NCI-H82 (cell line): ENCODE measurements at places on chromosomes 1 and 21.

DNA sequence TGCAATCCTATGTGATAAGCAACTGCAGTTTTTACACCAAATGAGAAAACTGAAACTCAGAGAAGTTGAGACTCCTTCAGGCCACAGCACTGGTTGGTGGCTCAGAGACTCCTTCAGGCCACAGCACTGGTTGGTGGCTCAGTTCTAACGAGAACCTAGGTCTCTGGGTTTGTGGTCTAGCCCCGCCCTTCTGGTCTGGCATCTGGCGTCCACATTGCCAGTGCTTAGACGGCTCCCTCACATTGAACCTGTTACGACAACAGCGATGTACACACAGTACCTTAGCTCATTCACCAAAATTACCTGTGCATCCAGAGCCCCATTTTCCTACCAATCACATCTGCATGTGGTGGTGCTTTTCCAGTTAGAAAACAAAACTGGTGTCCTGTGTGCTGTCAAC lies 66.1 kb downstream of the NID1 start:
- DNase-seq: no peak

DNA sequence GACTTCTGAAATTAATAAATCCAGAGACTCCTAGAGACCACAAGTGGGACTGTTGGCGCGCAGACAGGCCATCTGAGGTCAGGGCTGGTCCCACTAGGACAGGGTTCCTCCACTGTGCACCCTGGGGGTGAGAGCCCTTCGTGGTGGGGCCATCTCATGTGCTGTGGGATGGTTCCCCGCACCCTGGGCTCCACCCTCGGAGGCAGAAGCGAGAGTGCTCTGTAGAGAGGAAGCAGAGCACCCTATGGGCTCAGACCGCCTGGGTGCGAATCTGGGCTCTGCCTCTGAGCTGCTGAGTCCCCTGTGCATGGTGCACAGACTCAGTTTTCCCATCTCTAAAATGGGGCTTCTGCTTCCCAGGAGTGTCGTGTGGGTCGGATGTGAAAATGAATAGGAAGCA lies 227.3 kb downstream of the NPHP4 start:
- DNase-seq: no peak

- peak; percentile 35 for DNase-seq
Observed at GRCh38 chr1:23667411-23667810, 24.2 kb upstream of the RPL11 start.

GRCh38 chr1:113879739-113880038 lies 7.7 kb downstream of the BCL2L15 start:
- no peak for DNase-seq

- peak; percentile 74 for DNase-seq
Observed at GRCh38 chr1:197096137-197096536, 29.1 kb upstream of the F13B start.

GRCh38 chr1:200038981-200039848 lies 11.7 kb downstream of the NR5A2 start:
- DNase-seq: peak; percentile 18

DNA sequence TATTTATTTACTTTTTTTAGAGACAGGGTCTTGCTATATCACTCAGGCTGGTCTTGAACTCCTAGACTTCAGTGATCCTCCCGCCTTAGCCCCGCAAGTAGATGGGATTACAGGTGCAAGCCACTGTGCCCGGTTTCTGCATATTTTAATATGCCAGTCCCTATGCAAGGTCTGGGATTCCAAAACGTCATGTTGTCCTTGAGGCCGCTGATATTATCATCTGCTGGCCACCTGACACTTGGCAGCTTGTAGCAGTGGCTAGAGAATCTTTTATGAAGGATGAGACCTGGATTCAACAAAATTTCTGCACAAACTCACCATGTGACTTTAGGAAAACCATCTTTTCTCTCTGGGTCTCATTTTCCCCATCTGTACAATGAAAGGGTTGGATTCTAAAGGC lies 32.9 kb upstream of the OSBPL9 start:
- no peak for DNase-seq

- no peak for DNase-seq
Observed at GRCh38 chr1:180932378-180932777, 19.7 kb downstream of the KIAA1614 start.

DNA sequence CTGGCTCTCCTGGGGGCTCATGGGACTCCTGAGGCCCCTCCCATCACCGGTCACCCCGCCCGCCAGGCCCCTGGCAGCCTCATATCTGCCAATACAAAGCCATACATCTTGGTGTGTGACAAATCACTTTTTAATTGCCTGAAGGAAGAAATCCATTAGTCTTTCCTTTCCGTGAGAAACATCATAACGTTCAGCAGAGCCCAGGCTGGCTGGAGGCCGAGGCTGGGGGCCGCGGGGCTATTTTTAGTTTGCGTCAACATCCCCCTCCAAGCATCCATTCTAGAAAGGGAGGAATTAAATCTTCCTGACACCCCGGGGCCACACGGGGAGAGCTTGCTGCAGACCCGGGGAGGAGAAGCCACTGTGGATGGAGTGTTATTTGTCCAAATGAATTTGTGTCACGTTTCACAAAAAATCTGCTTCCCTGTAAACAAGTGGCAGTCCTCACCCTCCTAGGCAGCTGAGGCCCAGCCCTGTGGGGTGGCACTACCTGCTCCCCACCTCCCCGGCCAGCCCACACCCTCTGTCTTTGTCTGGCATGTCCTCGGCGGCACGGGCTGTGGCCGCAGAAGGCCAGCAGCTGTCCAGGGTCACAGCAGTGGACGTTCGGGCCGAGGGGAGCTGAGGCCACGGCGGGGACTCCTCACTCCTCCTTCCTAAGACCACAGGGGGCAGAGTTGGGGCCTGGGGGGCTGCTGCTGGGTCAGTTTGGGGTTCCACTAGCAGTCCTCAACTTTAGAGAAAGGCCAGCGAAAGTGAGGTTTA lies 236.9 kb upstream of the VAMP3 start:
- DNase-seq: no peak

DNA sequence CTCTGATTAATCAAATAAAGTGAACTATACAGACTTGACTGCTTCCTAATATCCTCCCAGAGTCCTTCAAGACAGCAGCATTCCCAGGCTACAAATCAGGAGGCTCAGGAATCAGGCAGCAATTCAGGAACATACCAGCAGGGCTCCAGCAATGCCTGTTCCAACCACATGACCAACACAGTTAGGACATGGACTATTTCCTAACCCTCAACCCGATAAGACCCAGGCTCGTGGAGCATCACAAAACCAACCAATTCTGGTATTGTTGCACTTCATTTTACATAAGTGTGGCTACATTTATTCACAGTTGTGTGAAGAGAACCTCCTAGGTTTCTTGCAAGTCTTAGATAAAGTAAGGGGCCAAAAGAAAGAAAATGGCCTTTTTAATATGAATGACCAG lies 546.2 kb upstream of the ADGRL2 start:
- peak; percentile 59 for DNase-seq

DNA sequence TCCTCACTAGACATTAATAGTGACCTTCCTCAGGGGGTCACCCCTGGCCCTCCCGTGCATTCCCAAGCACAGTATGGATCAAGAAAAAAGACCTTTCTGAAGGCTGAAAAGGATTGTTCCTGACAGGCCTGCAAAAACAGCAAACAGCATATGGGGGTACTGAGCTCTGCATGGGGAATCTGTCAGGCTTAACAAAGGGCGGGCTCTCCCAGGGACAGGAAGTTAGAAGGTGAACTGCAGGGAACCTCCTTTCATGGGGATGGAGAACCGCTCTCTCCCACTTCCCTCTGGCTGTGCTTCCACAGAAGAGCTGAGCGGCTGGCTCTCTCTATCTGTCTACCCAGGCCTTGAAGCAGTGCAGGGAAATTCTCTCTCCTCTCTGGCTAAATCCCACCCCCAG lies 91.7 kb downstream of the DTL start:
- DNase-seq: no peak

GRCh38 chr1:1260843-1261560 lies 12.7 kb downstream of the UBE2J2 start:
- no peak for DNase-seq

GRCh38 chr1:45840704-45841103 lies 37.3 kb downstream of the MAST2 start:
- DNase-seq: no peak

DNA sequence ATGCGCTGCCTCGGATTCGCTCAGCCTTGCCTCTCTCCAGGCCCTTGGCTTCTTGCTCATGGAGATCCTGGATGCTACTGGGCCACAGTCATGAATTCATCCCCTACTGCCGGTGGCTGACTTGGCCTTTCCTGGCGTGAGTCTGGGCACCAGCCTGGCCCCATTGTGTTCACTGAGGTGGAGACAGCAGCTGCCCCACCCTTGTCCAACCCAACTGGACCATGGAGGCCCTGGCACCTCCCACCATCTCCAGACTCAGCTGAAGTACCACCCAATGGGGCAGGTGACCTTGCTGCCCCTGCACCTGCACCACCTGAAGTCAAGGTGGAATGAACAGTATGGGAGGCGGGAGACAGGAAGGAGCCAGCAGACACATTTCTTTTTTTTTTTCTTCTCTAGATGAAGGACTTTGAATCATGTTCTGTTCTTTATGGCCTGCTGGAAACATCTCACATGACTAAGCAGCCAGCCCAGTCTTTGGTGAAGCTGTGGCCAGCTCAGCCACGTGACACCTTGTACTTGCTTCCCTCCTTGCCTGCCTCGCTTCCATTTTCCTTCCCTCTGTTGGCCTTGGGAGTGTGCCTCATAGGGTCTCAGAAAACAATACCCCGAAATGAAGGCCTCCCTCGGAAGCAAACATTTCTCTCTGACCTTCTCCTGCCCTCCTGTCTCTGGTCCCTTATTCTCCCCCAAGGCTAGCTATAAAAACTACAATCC lies 3.8 kb upstream of the SLC30A2 start:
- no peak for DNase-seq

DNA sequence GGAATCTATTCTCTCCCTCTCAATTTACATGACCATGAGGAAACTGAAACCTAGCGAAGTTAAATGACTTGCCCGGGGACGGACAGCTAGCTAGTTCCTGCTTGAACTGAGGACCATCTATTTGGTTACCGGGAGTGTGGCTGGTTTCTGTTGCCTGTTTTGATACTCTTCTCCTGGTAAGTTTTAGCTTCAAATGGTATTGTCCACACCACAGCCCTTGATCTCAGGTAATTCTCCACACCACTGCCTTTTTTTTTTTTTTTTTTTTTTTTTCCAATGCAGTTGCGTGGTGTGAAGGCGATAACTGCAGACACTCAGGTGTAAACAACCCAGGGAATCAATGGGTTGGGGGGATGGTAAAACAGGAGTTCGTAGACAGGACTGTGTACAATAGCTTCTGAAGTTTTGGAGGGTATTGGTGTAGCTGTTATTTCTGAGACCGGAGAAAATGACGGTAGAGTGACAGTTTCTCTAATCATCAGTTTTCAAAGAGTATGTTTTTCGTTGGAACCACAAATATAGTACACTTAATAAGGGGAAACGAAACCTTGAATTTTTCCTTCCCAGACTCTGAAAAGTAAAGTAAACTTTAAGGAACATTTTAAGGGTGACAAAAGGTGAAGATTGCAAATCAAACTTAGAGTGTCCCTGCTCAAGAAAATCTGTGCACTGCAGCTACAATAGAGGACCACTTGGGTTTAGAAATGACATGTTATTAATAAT lies 125.3 kb upstream of the CACYBP start:
- no peak for DNase-seq

GRCh38 chr1:170460414-170461155 lies 71.4 kb upstream of the GORAB start:
- DNase-seq: peak; percentile 43

- DNase-seq: no peak
Observed at GRCh38 chr21:39927304-39927886, 60.2 kb downstream of the PCP4 start.

DNA sequence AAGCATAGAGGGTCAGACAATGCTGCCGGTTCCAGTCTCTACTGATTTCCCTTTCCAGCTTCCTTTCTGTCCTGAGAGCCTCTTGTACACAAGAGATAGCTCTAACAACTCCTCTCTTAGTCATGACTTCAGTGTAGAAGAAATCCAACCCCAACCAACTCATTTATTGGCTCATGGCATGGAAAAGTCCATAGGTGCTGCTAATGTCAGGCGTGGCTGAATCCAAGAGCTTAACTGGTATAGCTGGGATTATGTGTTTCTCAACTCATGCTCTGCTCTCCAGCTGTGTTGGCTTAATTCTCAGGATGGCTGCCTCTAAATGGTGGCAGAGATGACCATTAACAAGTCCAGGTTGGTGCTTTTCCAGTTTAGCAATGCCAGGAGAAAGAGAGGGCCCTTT lies 12.4 kb upstream of the THRAP3 start:
- DNase-seq: peak; percentile 78

DNA sequence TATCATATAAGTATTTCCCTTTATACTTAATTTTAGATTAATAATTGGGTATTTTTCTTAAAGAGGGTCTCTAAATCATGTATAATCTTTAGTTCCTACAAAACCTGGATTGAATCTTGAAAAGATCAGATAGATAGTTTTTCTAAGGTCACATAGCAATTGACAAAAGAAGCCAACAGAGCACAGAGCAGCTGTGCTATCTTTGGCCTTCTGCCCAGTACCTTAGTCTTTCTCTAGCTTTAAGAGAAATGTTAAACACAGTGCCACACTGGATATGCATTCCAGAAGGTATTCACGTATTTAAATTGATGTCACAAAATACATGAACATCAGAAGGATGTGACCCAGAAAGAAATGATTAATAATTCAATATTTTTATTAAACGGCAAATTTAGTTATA lies 86.8 kb downstream of the C21orf91 start:
- peak; percentile 17 for DNase-seq

DNA sequence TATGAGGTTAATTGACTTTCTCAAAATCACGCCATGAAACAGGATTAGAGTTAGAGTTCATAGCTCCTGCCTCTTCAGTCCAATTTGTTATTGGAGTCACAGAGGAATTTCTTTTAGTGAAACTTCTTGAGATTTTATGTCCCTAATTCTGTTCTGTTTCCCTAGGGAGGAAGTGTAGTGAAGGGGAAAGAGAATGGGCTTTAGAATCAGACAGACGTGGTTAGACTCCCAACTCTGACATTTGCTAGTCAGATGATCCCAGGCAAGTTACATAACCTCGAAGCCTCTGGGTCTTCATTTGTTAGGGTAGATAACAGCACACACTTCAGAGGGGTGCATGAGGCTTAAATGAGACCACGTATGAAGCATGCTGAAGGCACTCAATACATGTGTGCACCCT lies 83.9 kb downstream of the ASTN1 start:
- no peak for DNase-seq

- no peak for DNase-seq
Observed at GRCh38 chr21:44955141-44955797, 15.4 kb downstream of the SLX9 start.

DNA sequence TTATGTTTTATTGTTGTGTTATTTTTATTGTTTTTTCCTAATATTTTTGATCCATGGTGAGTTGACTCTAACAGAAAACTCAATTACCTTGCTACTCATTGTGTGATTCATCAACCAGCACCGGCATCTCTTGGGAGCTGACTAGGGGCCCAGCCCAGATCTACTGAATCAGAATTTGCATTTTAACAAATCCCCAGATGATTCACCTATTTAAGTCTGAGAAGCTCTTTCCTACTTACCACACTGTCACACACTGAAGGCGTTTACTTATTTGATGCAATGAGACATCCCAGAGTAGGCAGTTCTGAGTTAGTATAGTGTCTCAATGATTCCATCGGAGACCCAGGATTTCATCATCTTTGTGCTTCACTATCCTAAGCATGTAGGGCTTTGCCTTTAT lies 416.6 kb downstream of the RWDD3 start:
- no peak for DNase-seq
